ENCODE measurements at places on chromosomes 2 and 18.

GRCh38 chr2:36919041-36919837 is 47.1 kb downstream of the STRN start:
- DNase-seq = no peak

- DNase-seq = no peak
Observed at GRCh38 chr2:30541680-30542079, 94.6 kb downstream of the LCLAT1 start.

DNA sequence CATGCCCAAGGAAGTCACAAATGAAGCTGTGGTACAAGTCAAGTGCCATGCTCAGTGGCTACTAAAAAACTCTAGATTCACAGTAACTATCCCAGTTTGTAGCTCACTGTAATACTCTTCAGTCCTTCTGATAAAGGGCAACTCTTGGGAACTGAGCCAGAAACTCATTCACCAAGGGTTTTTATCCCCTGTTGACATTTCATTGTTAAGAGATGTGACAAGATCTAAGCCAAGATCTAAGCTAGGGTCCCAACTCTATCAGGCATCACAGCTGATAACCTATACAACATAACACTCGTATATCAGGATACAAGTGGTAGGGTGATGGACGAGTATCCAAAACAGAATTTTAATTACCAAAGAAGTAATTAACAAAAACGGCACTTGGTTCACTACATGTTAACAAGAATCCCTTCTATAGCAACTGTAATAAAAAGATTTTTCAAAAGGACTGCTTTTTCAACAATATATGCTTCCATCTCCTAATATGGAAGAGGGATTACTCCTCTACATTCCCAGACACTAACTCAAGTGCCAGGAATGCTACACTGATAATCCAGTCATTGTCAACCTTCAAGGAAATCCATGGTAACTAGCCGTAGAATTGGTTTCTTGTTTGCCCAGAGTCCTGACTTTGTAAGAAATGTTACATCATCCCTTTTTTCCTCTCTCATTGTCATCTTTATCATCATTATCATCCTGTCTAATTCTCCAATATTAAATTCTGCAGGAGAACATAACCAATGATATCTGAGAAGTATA is 111.7 kb downstream of the CDH2 start:
- no peak for DNase-seq

- no peak for DNase-seq
Observed at GRCh38 chr18:27803957-27804356, 373.0 kb downstream of the CDH2 start.

GRCh38 chr2:152894051-152894450 is 175.6 kb downstream of the ARL6IP6 start:
- DNase-seq = no peak

Data from stimulated activated naive B cell treated with anti-CD40 and anti-IgM and Interleukin-4, amounts not matched to agents 10 μg/mL and 1 μg/mL and 100 μg/mL, for 72 hours (primary cell).